ENCODE measurements at places on chromosomes 2 and 18.
A peak's percentile ranks its signal among the peaks of the same experiment; 100 is the strongest.

GRCh38 chr2:20197192-20197591, 27.7 kb downstream of the SDC1 start:
- no peak for DNase-seq

DNA sequence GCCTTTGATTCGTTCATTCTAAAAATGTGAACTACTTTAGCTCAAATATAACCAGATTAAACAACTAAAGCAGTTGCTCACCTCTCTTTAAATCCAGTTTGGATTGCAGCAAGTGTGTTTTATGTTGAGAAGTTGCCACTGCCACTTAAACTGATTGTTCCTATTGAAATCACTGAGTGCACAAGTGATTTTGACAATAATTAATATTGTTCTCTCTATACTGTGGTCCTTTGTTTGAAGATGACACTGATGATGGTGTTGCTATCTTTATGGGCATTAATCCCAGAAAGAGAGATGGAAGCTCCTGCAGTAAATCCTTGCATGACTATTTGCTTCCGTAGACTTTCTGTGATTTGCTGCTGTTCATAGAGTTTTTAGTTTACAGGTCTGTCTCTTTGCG, 251.4 kb upstream of the ZEB2 start:
- DNase-seq = no peak

DNA sequence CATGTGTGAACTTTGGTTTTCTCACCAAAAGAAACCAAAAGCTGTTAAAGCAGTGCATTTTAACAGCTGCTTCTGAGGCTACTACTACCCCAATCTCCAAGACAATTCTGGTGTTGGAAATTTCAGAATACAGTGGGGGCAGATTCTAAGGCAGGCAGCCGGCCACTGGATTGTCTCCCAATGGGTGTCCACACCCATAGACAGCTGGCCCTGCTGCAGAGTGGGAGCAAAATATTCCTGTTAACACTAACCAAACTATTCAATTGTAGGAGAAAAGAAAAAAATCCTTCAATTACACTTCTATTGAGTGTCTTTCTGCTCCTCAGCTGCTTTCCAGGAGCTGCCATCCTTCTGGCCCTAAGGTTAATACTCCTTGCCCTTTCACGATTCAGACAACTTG, 223.7 kb downstream of the ALK start:
- DNase-seq = no peak

DNA sequence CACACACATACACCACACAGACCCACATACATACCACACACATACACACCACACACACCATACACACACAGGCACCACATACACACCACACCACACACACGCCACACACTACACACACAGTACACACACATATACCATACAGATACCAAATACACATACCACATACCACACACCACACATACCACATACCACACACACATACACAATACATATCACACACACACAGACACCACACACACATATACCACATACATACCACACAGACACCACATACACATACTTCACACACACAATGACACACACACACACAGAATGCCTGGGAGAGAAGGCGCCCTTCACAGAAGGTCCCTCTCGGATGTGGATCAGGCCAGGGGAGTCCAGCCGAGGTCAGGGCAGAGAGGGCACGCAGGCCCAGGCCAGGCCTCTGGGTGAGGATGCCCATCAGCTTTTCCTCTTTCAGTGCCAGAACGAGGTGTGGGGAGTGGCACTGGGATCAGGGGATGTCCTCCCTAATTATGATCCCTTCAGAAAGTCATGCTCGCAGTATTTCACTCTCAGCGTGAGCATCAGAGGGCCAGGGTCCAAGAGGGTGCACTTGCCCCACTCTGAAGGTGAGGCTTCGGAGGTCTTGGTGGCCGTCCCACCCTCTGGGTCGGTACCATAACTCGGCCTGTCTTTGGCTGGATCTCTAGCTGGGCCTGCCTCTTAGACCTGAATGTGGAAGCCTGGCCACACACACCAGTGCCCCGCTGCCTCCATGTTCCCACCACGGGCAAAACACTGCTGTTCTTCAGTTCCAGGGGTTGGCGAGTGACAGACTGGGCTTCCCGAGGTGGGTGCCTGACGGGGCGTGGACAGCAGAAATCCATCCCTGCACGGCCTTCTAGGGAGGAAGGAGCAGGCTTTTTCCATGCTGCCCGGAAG, 70.6 kb upstream of the ODC1 start:
- no peak for DNase-seq

DNA sequence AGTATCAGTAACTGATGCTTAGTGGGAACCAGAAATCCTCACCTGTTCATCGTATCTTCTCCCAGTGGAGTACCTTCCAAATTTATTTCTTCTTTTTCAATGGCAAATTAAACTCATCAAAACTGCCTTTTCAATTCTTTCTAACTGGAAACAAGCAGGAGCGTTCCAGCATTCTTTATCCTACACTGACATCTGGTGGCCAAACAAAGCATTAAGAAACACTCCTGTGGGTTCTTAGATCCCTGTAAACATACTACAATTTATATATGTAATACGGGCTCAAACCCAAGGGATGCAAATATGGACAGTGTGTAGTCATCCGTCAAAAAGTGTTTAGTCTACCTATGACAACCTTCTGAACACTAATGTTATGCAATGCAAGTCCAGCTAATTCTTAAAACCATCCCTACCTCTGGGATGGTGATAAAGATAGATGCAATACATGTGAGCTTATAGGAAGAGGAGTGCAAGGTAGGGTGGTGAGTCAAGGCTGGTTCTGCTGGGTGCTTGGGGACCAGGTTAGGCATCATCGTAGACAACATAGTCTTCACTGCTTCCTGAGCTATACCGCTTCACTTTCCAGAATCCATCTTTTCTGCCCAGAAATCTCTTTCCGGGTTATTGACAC, 375.0 kb downstream of the CTNNA2 start:
- DNase-seq = peak; percentile 63

DNA sequence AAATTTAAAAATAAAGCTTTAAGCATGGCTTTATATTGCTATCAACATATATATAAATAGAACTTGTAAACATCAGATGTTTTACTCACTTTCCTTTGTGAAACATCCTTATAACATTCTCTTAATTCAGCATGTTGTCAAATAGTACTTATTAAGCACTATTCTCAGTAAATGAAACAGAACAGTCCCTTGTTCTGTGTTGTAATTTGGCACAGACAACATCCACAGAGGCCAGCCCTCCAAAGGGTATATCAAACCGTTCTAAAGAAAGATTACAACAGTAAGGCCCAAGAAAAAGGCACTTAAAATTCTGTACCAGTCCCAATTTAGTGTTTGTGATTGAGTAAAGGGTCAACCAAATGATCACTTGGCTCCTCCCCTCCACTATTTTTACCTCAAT, 46.0 kb downstream of the GAREM1 start:
- no peak for DNase-seq

DNA sequence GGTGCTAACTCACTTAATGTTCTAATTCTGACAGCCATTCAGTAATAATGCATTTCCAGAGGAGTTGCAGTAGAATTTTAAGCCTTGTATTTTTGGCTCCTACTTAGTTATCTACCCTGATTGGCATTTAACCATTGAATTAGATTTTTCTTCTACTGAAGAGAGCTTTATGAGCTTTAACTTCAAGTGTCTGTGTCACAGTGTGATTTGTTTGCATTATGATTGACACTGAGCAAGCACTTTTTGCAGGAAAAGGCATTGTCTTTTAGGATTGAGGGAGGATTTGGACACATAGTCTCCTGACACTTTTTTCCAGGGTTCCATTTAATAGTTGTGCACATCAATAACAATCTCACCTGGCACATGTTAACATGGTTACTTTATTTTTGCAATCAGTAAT, 26.7 kb downstream of the LYPD6 start:
- DNase-seq = no peak

DNA sequence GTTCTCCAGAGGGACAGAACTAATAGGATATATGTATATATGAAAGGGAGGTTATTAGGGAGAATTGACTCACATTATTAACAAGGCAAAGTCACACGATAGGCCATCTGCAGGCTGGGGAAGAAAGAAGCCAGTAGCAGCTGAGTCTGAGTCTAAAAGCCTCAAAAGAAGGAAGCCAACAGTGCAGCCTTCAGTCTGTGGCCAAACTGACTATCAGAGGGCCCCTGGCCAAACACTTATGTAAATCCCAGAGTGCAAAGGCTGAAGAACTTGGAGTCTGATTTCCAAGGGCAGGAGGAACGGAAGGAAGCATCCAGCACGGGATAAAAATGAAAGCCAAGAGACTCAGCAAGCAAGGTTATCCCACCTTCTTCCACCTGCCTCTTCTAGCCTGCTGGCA, 108.0 kb upstream of the LDLRAD4 start:
- DNase-seq = no peak

GRCh38 chr2:95525294-95526035, 40.9 kb upstream of the TRIM43B start:
- DNase-seq = no peak

DNA sequence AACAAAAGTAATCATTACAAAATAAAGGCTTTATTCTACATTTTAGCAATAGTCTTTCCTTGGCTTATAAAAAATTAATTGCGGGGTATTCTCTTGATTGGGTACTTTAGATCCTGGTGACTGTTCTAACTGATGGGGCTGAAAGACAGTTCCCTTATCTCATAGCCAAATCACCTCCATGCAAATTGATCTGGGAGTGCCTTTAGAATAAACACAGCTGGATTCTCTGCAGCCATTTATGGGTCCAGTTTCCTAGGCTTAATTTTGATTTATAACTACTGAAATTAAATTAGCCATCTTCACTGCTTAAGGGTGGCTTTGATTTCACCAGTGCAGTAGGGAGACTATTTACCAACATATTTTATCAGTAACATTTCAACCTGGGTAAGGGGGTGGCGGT, 337.1 kb downstream of the NRXN1 start:
- no peak for DNase-seq

- no peak for DNase-seq
These were observed 16.7 kb downstream of the ANKRD12 start for GRCh38 chr18:9153256-9153655.

GRCh38 chr2:176729706-176730569, 460.7 kb downstream of the MTX2 start:
- DNase-seq = no peak

DNA sequence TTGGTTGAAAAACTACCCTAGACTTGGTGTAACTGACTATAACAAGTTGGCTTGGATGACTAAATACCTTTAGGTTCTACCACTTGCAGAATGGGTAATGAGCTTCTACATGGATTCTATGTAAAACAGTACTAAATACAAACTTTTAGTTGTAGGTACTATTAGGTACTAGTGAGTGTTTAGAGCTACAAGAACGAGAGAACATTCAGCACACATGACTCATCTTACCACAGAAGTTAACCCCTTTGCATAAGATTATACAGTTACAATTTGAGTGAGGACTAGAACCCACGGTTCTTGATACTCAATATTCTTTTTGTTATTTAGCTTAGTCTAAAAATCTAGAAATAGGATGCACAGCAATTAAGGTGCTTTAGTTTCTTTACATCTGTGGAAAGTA, 101.7 kb upstream of the TFCP2L1 start:
- DNase-seq = no peak

DNA sequence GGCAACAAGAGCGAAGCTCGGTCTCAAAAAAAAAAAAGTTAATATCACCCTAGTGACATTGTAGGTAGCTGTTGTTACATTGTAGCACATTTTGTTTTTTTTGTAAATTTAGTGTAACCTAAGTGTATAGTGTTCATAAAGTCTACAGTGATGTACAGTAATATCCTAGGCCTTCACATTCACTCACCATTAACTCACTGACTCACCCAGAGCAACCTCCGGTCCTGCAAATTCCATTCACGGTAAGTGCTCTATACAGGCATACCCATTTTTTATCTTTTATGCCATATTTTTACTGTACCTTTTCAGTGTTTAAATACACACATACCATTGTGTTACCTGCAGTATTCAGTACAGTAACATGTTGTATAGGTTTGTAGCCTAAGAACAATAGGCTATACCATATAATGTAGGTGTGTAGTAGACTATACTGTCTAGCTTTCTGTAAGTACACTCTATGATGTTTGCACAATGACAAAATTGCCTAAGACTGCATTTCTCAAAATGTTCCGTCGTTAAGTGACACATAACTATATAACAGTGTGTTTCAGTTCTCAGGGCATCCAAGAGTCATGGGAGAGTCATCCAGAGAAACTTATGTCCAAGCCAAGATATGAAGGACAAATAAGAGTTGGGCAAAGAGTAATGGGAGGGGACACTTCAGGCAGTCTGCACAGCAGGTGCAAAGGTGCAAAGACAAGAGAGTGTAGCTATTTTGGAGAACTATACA, 68.4 kb downstream of the TANK start:
- DNase-seq = no peak

GRCh38 chr2:144490017-144490416, 29.9 kb downstream of the ZEB2 start:
- no peak for DNase-seq

DNA sequence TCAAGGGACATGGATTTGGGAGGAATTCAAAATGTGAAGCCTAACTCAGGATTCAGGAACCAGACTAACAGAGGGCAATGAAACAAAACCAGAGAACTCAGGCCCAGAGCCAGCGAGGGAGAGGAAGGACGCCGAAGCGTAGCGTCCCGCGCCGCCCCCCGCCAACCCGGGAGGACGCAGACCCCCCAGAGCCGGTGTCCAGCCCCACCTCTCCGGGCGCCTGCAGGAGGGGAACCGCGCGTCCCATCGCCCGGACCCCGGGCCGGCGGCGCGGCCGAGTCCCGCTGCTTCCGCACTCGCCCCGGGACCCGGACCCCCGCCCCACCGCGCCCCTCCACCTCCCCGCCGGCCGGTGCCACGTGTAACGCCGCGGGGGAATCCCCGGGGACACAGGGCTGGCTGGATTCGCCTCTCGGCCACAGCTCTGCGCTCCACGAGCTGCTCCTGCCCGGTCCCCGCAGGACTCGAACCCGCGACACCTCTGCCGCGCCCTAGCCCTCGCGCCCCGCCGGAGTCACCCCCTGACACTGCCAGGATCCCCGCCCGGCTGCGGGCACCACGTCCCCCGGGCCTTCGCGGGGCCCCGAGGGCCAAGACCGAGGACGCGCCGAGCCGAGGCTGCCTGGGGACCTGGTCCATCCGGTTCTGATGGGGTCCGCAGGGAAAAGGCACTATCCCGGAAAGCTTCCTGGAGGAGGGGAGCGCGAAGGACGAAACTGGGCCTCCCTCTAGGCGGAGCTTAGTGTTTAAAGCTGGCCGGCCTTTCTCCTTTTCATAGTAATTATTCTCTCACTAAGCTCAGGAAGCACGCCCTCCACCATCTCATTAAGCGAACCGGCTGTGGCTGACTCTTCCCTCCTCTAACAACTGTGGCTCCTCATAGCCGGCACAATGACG, 40.4 kb upstream of the FAM124B start:
- DNase-seq = peak; percentile 8

DNA sequence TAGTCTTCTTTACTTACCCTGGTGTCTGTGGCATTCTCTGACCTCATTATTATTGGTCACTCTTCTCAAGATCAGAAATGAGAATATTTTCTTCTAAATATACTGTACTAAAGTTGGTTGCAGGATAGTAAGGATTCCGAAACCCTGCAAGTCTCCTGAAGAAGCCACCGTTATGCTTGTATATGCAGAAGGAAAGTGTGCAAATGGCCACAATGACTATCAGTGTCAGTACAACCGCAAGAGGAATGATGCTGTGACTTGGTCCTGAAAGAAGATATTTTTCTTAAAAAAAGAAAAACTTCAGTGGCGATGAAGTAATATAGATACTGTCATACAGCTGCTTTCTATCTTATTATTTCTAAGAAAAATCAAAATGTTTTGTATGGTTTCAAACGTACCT, 120.7 kb downstream of the PLA2R1 start:
- no peak for DNase-seq
